ENCODE measurements at places on chromosomes 6 and 20.

- no peak for DNase-seq
Measured at GRCh38 chr6:133315811-133316210, 74.7 kb downstream of the EYA4 start.

GRCh38 chr6:23783901-23784300 is 342.1 kb upstream of the NRSN1 start:
- no peak for DNase-seq

DNA sequence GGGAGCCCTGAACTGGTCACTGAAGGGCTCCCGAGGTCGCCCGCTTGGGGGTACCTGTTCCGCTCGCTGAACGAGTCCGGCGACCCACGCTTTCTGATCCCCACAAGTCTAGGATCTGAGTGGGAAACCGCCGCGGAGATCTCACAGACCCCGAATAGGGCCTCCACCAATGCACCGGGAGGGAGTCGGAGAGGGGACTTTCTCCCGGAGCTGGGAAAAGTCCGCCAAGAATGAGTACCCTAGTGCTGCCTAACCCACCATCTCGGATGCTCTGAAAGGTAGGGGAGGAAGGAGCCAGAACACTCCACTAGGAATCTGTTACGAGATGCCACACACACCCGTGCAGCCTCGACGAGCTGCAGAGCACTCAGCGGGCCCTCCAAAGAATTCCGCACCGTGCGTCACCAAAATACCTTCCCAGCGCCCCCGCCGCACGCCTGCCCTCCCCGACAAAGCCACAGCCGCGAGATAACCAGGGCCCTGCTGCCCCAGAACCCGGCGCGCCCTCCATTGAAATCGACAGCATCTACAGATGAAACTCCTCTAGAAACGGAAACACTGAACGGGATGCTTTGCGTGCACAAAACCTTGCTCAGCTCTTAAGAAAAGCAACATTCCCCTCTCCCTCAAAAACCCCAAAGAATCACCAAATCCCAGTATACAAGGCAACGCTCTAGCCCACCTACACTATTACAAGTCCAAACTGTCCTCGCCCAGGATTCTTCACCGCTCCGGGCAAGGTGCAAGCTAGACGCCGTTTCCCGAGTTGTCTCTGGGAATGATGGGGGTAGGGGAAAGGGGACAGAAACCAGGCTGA is 686 bp downstream of the COL12A1 start:
- no peak for DNase-seq

DNA sequence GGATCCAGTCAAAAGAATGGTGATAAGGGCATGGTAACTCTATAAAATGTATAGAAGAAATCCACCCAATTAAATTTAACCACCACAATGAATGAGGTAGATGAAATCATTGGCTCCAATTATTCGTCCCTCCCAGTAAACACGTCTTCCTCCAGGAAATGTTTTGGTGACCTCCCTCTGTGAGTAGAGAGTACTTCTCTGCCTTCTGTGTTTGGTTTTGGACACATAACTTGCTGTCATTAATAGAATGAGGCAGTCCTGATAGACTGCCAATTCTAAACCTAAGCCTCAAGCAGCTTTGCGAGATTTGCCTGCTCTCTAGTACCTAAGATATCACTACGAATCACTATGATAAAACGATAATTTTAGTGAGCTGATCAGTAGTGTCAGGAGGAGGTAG is 632.8 kb downstream of the HDGFL1 start:
- DNase-seq: no peak

- no peak for DNase-seq
Measured at GRCh38 chr6:170092826-170093225, 198.1 kb downstream of the DLL1 start.

DNA sequence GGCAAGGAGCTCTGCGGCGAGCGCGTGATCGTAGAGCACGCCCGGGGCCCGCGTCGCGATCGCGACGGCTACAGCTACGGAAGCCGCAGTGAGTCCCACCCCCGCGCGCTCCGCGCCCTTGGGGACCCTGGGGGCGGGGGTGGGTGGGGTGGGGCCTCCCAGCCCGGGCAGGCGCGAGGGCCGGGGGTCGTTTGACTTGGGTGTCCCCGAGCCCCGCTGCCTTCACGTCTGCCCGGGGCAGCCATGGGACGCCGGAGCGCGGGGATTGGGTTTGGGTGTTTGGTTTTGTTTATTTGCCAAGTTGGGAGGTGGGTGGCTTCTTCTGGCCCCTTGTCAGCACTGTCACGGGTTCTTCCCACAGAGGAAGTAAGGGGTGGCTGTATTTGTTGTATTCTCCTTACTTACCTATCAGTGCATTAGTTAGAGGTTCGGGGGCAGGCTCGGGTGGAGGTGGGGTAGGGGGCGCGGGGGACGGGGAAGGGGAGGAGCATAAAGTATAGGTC is 777 bp downstream of the SRSF6 start:
- no peak for DNase-seq

DNA sequence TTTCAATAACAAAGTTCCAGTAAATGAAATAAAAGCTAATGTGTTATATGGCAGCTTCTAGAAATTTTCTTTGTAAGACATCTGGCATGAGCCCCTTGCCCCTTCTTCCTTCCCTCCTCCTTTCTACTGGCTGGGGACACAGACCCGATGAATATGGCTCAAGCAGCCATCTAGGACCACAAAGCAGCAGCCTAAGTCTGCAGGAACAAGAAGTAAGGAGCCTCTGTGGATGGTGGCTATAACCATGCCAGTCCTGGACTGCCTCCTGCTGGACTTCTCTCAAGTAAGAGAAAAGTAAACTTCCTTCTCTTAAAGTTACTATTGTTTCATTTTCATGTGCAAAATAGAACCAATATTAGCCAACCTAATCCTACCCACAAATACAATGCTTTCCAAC is 114.9 kb upstream of the DST start:
- DNase-seq: no peak

DNA sequence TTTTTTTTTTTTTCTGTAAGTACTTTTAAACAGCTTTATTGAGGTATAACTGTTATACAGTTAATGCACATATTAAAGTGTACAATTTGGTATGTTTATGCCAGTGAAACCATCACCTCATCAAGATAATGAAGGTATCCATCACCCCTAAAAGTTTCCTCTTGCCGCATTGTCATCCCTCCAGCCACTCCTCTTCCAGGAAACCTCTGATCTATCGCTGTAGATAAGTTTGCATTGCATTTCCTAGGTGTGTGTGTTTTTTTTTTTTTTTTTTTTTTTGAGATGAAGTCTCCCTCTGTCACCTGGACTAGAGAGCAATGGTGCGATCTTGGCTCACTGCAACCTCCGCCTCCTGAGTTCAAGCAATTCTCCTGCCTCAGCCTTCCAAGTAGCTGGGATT is 3.1 kb downstream of the SLX4IP start:
- no peak for DNase-seq

- no peak for DNase-seq
Measured at GRCh38 chr20:51489611-51490010, 52.9 kb downstream of the NFATC2 start.

DNA sequence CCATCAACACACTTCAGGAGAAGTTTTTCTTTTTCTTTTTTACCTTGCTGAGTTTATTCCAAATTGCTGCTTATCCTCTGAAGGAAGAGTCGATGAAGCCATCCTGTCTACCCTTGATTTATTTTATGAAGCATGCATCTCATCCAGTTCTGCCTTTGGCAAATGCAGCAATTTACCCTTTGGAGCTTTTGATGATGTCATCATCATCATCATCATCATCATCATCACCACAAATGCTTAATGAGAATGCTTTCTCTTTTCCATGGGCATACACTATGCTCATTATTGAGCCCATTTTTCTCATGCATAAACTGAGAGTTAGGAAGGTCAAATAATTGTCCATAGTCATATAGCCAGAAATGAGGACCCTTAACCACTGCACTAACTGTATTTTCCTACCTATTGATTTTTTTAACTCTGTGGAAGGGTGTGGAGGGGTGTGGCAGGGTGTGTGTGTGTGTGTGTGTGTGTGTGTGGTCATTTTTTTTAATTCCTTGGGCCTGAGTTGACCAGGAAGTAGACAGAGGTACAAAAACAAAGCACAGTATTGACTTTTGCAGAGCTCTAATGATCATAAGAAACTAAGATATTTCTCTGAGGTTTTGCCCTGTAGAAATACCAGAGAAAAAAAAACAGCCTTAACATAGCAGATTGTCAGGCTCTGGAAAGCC is 82.8 kb downstream of the COL9A1 start:
- DNase-seq: no peak

DNA sequence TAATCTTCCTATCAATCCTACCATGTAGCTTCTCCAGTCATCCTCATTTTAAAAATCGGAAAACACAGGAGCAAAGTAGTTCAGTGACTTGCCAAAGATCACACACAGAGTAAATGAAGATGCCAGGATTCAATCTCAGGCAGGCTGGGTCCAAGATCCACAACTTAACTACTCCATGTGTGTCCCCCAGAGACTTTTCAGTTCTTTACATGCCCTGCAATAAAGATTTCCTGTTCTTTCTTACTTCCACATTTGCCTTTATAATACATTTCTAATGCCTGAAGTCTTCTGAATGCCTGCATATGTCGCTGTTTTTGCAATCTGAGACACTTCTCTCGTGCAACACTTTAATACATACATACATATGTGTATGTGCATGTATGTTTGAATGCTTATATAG is 121.7 kb upstream of the MARCKS start:
- no peak for DNase-seq

GRCh38 chr20:920311-920710 is 4.2 kb upstream of the ANGPT4 start:
- DNase-seq: no peak

GRCh38 chr6:113383701-113384100 is 473.4 kb upstream of the MARCKS start:
- no peak for DNase-seq

GRCh38 chr6:112983713-112984261 is 636.7 kb downstream of the RFPL4B start:
- DNase-seq: no peak

- DNase-seq: no peak
Measured at GRCh38 chr6:126926926-126927325, 191.5 kb upstream of the RSPO3 start.

DNA sequence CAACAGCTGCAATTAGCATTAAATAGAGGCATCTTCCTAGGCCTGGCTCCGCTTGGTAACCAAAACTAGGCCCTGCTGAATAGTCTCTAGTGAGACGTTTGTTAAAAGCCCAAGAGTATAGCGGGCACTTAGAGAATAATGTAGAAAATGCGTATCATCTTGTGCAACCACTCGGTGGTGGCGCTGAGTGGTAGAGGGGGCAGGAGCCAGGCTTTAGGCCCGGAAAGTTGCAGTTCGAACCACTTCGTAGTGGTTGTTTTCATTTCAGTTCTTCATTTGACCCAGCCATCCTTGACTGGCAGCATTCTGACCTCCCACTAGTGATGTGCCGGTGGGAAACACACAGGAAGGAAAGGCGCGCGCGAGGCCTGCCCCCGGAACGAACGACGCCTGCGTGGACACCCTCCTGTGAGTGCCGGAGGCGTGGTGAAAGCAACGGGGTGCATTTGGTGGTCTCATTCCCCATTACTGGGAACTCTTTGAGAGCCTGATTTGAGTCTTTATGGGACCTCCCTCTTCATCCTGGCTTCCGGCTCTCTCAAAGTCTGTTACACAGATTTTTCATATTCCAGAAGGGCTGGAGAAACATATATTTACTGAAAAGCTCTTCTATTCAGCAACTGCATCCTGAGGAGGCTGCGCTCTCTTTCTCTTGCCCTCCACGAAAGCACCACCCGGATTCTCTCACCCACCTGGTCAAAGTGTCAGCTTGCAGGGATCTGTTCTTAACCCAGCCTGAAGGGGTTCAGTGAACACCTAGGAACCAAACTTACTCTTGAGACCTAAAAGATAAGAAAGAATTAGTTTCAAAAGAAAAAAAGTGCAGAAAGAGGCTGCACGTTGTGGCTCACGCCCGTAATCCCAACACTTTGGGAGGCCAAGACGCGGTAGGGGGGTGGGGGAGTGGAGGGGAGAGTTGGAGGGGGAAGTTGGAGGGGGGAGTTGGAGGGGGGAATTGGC is 18.2 kb downstream of the GPX5 start:
- DNase-seq: no peak

GRCh38 chr6:24558516-24558915 is 63.7 kb downstream of the ALDH5A1 start:
- DNase-seq: no peak

DNA sequence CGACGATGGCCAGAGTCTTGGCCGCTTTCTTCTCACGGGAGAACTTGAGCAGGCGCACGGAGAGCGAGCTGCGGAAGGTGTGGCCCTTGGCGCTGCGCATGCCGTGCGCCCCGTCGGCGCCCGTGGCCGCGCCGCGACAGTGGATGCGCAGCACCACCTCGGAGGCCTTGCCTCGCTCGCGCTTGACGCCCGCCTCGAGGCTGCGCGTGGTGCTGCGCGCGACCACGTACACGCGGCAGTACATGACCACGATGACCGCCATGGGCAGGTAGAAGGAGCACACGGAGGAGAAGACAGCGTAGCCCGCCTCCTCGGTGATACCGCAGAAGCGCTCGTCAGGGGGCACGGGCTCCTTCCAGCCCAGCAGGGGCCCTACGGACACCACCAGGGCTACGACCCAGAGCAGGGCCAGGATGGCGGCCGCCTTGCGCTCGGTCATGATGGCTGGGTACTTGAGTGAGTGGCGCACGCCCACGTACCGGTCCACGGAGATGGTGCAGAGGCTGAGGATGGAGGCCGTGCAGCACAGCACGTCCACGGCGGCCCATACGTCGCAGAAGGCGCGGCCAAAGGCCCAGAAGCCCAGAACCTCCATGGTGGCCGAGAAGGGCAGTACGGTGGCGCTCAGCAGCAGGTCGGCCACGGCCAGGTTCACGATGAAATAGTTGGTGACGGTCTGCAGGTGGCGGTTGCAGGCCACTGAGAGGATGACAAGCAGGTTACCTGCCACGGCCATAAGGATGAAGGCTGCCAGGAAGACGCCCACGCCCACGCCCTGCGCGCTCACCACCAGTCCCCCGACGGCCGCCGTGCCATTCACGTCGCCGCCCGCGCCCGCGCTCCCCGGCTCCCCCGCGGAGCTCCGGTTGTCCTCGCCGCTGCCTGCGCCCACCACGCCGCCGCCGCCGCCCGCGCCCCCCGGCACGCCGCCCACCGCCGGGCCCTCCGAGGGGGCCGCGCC is 232.8 kb upstream of the RNF24 start:
- no peak for DNase-seq

- no peak for DNase-seq
Measured at GRCh38 chr6:123895346-123895745, 91.7 kb downstream of the NKAIN2 start.

DNA sequence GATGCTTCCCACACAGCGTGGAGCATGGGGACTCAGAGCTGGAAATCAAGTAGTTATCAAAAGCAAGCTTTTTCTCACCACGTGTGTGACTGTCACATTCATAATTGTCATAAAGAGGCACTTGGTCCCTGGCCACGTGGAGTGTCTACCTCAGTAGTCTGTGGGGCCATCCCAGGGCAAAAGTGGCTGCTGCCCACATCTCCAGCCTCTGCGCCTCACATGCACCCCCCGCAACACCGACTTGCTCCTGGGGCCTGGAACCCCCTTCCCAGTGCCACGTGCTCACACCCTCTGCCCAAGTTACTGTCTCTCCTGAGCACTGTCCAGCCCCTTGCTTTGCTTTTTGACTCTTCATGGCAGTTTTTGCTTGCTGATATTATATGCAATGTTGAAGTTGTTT is 133.2 kb upstream of the SNX9 start:
- DNase-seq: no peak

All from activated naive CD4-positive, alpha-beta T cell (primary cell).